Lung microvascular endothelial cell (primary cell): ENCODE measurements at places on chromosomes 2 and 18. TPM values are rescaled to one million over a fixed set of nuclear protein-coding genes. Genes with fewer than 3 reads are reported as not detected.

- peak; percentile 75 for DNase-seq
These were observed 38.6 kb upstream of the POLE4 start for GRCh38 chr2:74919827-74920226.

DNA sequence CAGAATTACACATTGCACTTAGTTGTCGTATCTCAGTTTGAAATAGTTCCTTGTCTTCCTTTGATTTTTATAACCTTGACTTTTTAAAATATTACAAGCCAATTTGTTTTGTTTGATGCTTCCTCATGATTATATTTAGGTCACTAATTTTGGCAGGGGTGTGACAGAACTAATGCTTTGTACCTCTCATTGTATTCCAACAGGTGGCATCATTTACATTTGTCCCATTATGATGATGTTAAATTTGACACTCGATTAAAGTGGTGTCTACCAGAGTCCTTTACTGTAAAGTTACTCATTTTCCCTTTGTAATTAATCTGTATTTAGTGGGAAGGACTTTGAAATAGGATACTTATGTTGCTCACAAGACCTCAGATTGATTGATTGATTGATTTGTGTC is 21.5 kb upstream of the MFSD2B start:
- peak; percentile 28 for DNase-seq

KLHL14 gene
- 0.44 and 1.6 TPM in 2 replicates for total RNA-seq

DNA sequence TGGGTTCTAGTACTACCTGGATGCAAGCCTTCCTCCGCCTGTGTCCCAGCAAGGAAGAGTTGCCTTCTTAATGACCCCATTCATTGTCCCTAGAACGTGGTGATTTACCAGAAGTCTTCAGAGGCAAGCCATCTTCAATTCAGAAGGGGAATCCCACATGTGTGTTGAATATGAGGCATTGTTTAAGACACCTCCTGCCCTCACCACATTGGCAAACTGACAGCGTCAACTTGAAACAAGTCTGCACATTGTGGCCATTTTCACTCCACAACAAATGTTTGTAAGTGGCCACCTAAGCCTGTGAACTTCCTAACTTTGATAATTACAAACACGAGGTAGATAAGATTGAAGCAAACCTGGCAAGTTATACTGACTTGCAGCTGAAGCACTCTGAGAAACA is 83.7 kb downstream of the TCF7L1 start:
- DNase-seq, result no peak

DNA sequence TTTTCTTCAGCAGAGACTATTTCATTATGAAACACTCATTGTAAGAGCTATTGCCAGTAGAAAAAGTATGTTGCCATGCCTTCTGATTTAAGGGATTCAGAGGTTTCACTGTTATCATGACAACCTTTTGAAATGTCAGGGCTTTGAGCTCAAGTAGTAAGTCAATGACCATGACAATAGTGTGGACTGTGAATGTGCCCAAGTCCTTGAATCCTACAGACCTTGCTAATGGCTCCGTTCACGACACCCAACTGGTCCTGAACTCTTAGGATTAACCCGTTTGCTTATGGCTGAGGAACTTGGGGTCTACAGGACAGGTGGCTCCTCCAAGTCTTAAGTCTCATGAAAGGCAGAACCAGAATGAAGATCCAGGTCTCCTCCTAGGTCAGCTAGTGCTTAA is 17.6 kb upstream of the KIDINS220 start:
- DNase-seq, result no peak

DNA sequence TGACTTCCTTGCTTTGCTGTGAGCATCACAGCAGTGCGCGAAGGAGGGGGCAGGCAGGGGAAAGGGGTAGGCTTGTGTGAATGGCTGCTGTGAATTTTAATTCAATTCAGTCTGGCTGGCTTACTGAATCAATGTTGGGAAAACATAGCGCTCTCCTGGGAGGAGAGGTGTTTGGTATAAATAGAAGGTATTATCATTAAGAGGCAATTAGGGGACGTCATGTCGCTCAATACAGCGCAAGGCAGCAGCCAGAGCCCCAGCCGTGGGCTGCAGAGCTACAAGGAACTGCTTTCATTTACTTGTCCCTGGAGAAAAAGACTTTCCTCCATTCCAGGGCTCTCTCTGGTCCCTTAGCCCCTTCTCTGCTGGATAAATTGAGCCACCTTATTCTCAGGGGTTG is 181.4 kb upstream of the MSH6 start:
- no peak for DNase-seq

DNA sequence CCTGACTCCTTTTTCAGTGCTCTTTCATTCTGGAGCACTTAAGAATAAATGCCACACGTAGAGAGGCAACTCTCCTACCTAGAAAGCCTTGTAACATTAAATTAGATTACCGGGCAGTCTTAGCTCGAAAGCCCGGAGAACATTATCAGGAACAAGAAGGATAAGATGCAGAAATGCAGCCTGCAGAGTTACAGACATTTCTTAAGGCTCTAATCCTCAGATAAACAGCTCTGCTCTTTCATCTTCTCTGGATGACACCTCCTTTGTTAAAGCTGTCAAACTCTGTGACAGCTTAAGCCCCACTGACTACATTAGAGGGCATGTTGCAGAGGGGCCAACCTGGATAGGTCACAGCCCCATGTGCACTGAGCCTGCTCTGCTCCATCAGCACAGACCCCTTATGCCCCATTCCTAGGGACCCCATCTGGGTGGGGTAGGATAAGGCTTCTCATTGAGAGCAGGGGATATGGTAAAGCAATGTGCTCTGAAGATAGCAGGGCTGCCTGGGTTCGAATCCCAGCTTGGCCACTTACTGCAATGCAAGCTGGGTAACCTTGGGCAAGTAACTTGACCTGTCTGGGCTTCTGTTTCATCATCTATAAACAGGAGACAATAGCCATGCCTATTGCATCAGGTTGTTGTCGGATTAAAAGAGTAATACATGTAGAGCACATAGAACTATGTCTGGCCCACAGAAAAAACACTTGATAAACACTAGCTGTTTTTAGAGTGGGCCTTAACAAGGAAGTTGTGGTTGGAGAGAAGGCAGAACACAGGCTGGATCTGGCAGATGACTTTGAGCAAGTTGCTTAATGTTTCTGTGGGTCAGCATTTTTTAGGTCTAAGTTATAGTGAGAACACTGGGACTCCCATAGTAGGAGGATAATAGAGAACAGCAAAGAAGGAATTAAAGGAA is 111.4 kb downstream of the THNSL2 start:
- DNase-seq, result no peak

- DNase-seq, result peak; percentile 74
These were observed 8.8 kb upstream of the SNED1 start for GRCh38 chr2:240989451-240990265.

CNRIP1 gene
- total RNA-seq, result 36.9 and 39.9 TPM in 2 replicates

DNA sequence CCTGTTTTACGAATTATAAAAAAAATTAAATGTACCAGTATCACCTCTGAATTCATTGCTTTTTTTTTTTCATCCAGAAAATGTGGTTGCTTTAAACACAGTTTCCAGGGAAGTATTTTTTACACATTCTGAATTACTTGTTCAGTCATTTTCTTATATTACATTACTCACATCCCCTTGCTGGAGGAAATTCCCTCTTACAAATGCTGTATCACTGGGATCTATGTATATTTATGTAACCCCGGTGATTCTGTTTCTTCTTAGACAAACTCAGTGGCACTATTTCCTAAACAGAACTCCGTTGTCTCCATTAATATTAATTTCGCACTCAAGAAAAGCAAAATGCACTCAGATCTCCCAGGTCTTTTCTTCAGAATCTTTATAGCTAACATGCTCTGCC is 1078.5 kb upstream of the ZEB2 start:
- DNase-seq, result no peak

DHX57 gene
- 9.1 and 10.9 TPM in 2 replicates for total RNA-seq
